ENCODE measurements at places on chromosomes 3 and 15. TPM values are rescaled to one million over a fixed set of nuclear protein-coding genes. Genes with fewer than 3 reads are reported as not detected.

ZNF385D gene
- total RNA-seq: 0.42 TPM

NDUFB5 gene
- 55.3 TPM for total RNA-seq

CSPG4 gene
- 0.13 TPM for total RNA-seq

NTRK3 gene
- 26.3 TPM for total RNA-seq

CCDC39 gene
- total RNA-seq: not detected

ACP3 gene
- 0.08 TPM for total RNA-seq

BOC gene
- total RNA-seq: 6.2 TPM

DAZL gene
- total RNA-seq: not detected

MEIS2 gene
- total RNA-seq: 8.6 TPM

RAB6B gene
- total RNA-seq: 2.2 TPM

HDAC11 gene
- 8.4 TPM for total RNA-seq

WDR48 gene
- total RNA-seq: 22.5 TPM

KCNMB3 gene
- total RNA-seq: 2.0 TPM

STRA6 gene
- 69.6 TPM for total RNA-seq

All from A549 treated with Mapracorat at 1 μM for 4 hours (cell line).